Large intestine (tissue), 12 donors: ENCODE measurements at places on chromosomes 7 and 10.
A peak's percentile ranks its signal among the peaks of the same experiment; 100 is the strongest.

DNA sequence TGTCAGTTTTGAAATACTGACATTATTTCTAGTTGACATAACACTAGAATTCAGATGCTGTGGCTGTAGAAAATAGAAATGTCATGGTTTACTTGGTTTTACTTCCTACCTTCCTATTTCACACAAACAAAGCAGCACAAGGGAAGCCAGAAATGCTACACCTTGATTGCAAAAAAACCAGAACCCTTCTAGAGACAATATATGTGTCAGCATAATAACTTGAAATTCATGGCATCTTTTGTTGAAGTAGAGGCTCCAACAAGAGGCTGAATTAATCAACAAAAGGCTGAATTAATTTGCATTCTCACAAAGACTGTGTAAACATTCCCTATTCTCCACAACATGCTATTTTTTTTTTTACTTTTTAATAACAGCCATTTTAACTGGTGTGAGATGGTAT is 25.2 kb downstream of the ZNF117 start:
- no peak for DNase-seq

- no peak for DNase-seq
Observed at GRCh38 chr7:105583061-105583460, 1.8 kb upstream of the EFCAB10 start.

- no peak for DNase-seq
Observed at GRCh38 chr10:106672517-106673175, 491.9 kb downstream of the SORCS1 start.

DNA sequence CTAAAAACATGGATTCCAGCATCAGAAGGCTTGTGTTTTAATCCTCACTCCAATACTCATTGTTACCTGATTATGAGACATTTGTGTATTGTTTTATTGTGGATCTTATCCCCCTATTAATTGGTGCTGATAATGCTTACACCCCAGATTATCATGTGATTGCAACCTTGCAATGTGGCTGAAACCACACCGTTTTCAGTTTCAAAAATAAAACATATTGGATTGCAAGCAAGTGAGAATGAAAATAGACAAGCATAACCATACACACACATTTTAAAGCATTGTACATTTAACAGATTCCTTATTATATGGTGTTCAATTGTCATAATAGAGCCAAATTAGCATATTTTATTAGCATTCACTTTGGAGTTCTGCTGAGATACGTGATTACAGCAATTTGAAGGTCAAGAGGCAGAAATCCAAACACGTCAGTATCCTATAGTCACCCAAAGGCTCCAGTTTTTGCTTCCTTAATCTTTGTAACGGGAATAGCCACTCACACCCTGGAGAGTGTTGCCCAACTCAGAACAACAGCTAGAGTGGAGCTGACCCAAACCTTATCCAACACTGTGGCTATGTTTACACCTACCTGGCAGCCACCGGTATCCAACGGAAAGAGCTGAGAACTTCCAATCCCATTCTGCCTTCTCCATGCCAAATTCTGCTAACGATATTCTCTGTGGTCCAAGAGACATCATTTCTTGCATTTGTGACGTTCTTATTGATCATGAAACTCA is 317.1 kb upstream of the KLF6 start:
- no peak for DNase-seq

DNA sequence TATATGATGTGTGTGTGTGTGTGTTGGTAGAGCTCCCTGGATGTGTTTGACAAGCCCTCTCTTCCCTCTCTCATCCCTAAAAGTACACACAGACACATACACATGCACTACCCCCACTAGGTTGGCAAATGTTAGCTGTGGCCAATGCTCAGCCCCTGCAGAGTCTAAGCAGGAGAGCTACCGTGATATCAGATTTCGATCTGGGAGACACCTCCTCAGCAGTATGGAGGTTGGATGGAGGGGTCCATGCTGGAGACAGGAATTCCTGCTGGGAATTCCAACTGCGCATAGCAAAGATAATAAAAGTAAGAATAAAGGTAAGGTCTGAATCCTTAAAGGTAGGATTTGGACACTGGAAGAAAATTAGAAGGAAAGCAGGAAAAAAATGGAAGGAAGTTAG is 85.7 kb downstream of the C10orf90 start:
- DNase-seq, result no peak

DNA sequence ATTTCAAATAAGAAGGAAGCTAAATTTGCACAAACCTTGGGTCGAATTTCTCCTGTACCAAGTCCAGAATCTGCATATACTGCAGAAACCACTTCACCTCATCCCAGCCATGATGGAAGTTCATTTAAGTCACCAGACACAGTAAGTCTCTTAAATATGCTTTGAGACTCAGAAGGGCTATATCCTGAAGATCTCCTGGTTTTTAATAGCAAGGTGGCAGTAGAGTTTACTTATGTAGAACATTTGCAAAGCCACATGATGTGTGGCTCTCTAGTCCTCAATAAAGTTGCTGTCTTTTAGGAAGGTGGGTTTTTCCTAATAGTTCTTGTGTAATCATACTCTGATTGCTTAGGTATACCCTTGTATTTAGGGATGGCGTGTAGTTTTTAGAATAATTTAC is 8.7 kb downstream of the DBF4 start:
- no peak for DNase-seq

DNA sequence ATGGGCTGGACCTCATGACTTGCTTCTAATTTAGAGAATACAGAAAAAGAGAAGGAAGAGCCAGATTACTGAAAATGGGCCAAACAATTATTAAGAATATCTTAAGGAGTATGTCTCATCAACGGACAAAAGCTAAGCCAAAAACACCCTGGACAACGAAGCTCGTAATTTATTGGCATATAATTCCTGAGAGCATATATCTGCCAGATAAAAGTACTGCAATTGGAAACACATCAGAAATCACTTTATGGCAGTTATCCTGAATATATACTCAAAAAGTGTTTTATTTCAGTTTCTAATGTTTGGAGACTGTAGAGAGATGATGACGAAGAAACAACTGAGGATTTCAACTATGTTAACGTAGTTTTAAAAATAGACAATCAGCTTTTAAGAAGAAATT is 211.8 kb downstream of the CSTF2T start:
- no peak for DNase-seq

DNA sequence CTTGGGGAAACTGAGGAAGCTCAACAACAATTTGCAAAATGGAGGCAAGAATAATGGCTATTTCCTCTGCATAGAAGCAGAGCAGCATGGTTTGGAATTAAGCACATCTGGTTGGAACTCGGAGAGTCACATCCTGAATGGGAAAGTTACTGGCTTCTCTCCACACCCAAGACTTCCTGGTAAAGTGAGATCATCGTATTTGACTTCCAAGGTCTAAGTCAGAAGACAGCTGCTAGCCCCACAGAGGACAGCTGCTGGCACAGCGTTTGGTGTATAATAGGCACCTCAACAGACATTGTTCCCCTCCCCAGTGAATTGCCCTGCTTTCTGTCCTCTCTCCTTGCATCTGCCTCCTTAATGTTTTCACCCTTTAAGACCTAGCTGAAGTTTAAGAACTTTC is 37.0 kb upstream of the NRF1 start:
- no peak for DNase-seq

- DNase-seq, result no peak
Observed at GRCh38 chr10:57165671-57166070, 804.6 kb upstream of the ZWINT start.

DNA sequence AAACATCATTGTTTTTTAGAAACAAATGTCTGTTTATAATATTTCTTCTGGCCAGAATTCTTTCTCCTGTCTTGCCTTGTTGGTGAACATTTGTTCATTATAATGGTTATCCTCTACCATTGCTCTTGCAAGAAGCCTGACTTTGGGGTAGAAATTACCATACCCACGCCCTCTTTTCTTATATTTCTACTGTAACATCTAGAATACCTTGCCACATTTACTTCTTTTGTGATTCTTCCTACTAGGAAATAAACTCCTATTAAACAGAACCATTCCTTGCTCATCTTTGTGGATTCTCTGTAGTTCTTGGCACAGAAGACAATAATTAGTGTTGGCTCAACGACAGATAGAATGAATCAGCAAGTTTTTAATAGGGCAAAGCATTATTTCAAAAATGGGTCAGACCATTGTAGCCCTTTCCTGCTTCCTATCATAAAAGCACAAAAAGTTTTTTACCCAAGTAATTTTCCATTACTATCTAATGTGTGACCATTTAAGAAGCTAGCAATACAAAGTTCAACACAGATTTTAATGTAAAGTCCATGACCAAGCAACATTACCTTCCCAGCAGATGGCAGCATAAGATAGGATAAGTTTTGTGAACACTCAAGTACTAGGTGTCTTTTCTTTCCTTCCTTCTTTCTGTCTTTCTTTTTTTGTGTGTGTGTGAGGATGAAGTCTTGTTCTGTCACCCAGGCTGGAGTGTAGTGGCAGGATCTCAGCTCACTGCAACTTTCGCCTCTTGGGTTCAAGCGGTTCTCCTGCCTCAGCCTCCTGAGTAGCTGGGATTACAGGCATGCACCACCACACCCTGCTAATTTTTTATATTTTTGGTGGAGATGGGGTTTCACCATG is 270.4 kb downstream of the HGF start:
- peak; percentile 52 for DNase-seq

DNA sequence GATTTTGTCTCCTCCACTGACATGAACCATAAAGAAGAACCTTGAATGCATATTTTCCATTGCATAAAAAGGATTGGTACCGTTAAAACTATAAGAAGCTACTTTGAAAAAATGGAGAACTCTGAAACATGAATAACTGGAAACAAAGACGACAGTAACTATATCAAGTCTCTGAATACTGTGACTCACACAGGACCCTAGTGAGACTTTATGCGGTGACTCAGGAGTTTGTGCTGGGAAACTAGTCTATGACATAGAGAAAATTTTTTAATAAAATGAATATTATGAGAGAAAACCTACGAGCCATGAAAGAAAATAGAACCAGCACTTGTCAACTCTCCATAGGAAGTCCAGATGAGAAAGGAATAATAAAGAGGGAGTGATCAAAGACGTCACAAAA is 339.9 kb upstream of the ADARB2 start:
- DNase-seq, result no peak

GRCh38 chr7:7779888-7780287 is 61.5 kb upstream of the RPA3 start:
- DNase-seq, result no peak

- DNase-seq, result peak; percentile 76
Observed at GRCh38 chr10:5976512-5977470, 552 bp downstream of the IL15RA start.

DNA sequence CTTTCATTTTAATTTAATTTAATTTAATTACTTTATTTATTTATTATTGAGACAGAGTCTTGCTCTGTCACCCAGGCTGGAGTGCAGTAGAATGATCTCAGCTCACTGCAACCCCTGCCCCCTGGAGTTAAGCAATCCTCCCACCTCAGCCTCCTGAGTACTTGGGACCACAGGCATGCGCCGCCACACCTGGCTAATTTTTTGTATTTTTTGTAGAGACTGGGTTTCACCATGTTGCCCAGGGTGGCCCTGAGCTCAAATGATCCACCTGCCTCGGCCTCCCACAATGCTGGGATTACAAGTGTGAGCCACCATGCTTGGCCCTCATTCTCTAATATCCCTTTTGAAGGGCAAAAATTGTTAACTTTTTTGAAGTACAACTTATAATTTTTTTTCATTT is 92.9 kb downstream of the XRCC2 start:
- DNase-seq, result no peak
